ENCODE measurements at places on chromosomes 2 and 18.

GRCh38 chr2:207041279-207041678 lies 102.0 kb downstream of the CPO start:
- no peak for DNase-seq
- no peaks in the 10 kb centered on the region for H3K27me3 ChIP-seq
- no peaks in the 10 kb centered on the region for H3K36me3 ChIP-seq
- H3K4me3 ChIP-seq = peak overlapping the region; percentile 27

DNA sequence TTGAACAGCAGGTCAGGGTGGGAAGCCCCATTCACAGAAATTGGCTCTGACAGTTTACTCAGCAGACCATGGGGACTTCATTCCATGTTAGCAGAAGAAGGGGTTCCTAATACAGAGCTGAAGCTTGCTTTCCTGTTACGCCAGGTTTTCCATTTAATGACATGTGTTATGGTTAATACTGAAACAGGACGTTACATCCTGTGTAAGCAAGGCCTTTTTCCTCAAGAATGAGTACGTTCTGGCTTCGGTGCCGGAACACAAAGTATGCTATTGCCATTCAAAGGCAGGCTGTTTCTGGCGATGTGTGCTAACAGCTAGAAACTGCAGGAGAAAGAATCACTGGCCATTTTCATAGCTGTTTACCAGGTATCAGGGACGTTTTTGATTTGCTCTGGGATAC lies 190.4 kb downstream of the SNTG2 start:
- DNase-seq = no peak
- H3K4me3 ChIP-seq = no peak overlapping the region
- no peaks in the 10 kb centered on the region for H3K4me1 ChIP-seq
- peaks cover 4% of the 10 kb centered on the region for H3K27me3 ChIP-seq
- no peaks in the 10 kb centered on the region for H3K36me3 ChIP-seq

DNA sequence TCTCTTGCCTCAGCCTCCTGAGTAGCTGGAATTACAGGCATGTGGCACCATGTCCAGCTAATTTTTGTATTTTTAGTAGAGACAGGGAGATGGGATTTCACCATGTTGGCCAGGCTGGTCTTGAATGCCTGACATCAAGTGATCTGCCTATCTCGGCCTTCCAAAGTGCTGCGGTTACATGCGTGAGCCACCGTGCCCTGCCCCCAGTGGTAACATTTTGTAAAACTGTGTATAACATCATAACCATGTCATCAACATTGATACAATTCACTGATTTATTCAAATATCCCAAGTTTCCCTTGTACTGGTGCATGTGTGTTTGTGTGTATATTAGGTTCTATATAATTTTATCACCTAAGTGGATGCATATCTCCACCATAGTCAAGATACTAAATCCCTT lies 70.0 kb downstream of the PDCL3 start:
- no peak for DNase-seq
- no peak overlapping the region for H3K4me3 ChIP-seq
- H3K27me3 ChIP-seq = no peaks in the 10 kb centered on the region
- no peaks in the 10 kb centered on the region for H3K4me1 ChIP-seq

GRCh38 chr2:192700934-192701333 lies 506.2 kb upstream of the TMEFF2 start:
- no peaks in the 10 kb centered on the region for H3K27me3 ChIP-seq
- no peak overlapping the region for H3K27ac ChIP-seq
- H3K36me3 ChIP-seq = no peaks in the 10 kb centered on the region
- H3K4me3 ChIP-seq = no peak overlapping the region
- no peak for DNase-seq
- H3K4me1 ChIP-seq = no peaks in the 10 kb centered on the region

DNA sequence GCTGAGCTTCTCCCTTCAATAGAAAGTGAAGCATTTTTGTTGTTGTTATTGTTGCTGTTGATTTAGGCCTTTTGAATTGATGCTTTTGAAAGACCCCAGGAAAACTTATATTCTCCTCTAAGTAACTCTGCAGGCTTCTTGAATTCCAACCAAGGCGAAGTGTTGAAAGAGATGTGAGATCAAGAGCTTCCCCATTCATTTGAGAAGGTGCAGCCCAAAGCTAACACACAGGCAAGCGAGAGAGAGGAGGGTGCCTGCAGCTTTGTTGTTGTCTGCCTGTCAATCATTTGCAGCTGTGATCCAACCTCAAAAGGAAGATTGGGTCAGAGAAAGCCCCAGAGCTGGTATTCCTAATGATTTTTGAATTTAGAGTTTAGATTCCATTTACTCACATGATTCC lies 963.6 kb upstream of the CNTNAP5 start:
- no peaks in the 10 kb centered on the region for H3K36me3 ChIP-seq
- no peak overlapping the region for H3K27ac ChIP-seq
- H3K4me1 ChIP-seq = no peaks in the 10 kb centered on the region
- H3K27me3 ChIP-seq = no peaks in the 10 kb centered on the region

GRCh38 chr2:120436885-120437603 lies 91.1 kb downstream of the INHBB start:
- no peak for DNase-seq
- no peak overlapping the region for H3K4me3 ChIP-seq
- no peak overlapping the region for H3K27ac ChIP-seq

DNA sequence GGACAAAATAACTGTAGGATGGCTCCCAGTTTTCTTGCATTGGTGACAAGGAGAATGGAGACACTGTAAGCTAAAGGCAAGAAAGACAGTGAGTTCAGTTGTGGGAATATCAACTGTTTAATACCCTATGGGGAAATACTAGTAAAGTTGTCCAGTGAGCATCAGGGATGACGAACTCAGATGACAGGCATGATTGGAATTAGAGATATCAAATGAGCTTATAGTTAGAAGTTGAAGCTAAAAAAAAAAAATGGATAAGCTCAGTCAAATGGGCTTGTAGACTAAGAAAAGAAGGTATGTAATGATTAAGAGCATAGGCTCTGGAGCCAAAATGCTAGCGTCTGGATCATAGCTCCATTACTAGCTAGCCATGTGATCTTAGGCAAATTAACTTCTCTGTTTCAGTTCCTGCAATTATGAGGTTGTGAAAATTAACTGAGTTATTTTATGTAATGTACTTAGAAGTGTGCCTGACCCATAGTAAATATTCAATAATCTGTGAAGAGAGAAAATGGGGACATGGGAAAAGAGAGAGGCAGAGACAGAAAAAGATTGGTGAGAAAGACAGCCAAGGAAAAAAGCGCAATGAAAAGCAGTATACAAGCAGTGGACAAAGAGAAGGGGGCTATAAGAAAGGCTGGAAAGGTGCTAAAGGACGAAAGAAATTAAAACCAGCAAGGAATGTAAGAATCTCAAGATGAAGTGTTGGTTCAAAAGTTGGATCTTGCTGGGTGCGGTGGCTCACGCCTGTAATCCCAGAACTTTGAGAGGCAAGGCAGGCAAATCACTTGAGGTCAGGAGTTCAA lies 95.7 kb upstream of the SLC39A10 start:
- no peaks in the 10 kb centered on the region for H3K27me3 ChIP-seq
- H3K4me1 ChIP-seq = no peaks in the 10 kb centered on the region
- H3K4me3 ChIP-seq = no peak overlapping the region
- DNase-seq = no peak
- no peaks in the 10 kb centered on the region for H3K36me3 ChIP-seq
- H3K27ac ChIP-seq = no peak overlapping the region

GRCh38 chr2:48691935-48692691 lies 63.4 kb downstream of the LHCGR start:
- no peaks in the 10 kb centered on the region for H3K27me3 ChIP-seq
- H3K4me1 ChIP-seq = no peaks in the 10 kb centered on the region
- no peak overlapping the region for H3K27ac ChIP-seq
- H3K36me3 ChIP-seq = no peaks in the 10 kb centered on the region

GRCh38 chr2:186726938-186727337 lies 33.1 kb downstream of the FAM171B start:
- no peak overlapping the region for H3K27ac ChIP-seq
- no peak overlapping the region for H3K4me3 ChIP-seq

DNA sequence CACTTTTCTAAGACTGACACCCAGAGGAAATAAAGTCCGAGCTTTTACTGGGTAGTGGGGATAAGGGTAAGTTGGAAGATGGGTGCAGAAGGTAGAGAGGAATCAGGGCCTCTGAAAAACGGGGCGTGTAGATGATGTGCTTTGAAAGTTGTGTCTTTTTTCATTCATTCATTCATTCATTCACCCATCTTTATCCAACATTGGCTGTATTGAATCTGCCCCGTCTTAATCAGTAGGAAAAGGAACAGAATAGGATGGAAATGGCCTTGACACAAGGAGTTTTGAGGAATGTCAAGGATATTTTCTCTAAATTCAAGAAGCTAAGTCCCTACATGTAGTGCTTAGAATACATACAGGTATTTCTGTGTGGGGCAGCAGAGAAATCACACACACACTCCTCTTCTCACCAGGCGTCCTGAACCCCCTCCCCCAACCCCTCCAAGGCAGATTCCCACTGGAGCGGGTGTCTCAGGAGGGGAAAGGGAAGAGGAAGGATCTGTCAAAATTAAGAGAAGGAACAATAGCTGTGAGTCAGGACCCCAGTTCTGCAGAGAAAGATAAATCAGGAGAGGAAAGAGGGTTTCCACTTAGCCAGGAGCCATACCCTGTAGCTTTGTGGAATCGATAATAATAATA lies 13.9 kb downstream of the DYSF start:
- H3K4me3 ChIP-seq = peak overlapping the region; percentile 59
- H3K27me3 ChIP-seq = peaks cover 28% of the 10 kb centered on the region
- no peak overlapping the region for H3K27ac ChIP-seq
- H3K4me1 ChIP-seq = no peaks in the 10 kb centered on the region

All from breast epithelium (tissue), 4 donors.